ENCODE measurements at places on chromosomes 2 and 18. TPM values are rescaled to one million over a fixed set of nuclear protein-coding genes. Genes with fewer than 3 reads are reported as not detected.

The UGT1A3 gene
- total RNA-seq: not detected

The ST8SIA5 gene
- total RNA-seq: not detected

The GCG gene
- total RNA-seq: not detected

The CKAP2L gene
- total RNA-seq: 12.4 TPM

The G6PC2 gene
- not detected for total RNA-seq

The NEU2 gene
- not detected for total RNA-seq

The SPDYA gene
- total RNA-seq: 0.25 TPM

The STK16 gene
- 25.9 TPM for total RNA-seq

The FAM237A gene
- total RNA-seq: not detected

The RBFA gene
- total RNA-seq: 30.3 TPM

The ADRA2B gene
- 0.14 TPM for total RNA-seq

The AQP12A gene
- not detected for total RNA-seq

The ALPG gene
- total RNA-seq: 0.71 TPM

The TRIM43 gene
- total RNA-seq: 0.07 TPM

The MLPH gene
- total RNA-seq: 225 TPM

The FEV gene
- not detected for total RNA-seq

The GALNT5 gene
- total RNA-seq: 2.4 TPM

The SIGLEC15 gene
- not detected for total RNA-seq

The EPAS1 gene
- total RNA-seq: 125 TPM

The MARCO gene
- total RNA-seq: not detected

The ASB18 gene
- not detected for total RNA-seq

The MC2R gene
- total RNA-seq: not detected

The COA5 gene
- 20.4 TPM for total RNA-seq

The MATN3 gene
- total RNA-seq: 15.5 TPM

The DCAF17 gene
- 11.8 TPM for total RNA-seq

The GRHL1 gene
- 1.5 TPM for total RNA-seq

The FABP1 gene
- not detected for total RNA-seq

The C18orf54 gene
- 2.1 TPM for total RNA-seq

The TPO gene
- 0.12 TPM for total RNA-seq

The DSC2 gene
- total RNA-seq: 1.0 TPM

The DIPK1C gene
- not detected for total RNA-seq

The ADAM23 gene
- 9.9 TPM for total RNA-seq

The PJVK gene
- 1.6 TPM for total RNA-seq

The KCNG2 gene
- not detected for total RNA-seq

The KCNG3 gene
- total RNA-seq: 0.54 TPM

The C1GALT1C1L gene
- 2.2 TPM for total RNA-seq
